ENCODE measurements at places on chromosomes 2 and 18. TPM values are rescaled to one million over a fixed set of nuclear protein-coding genes. Genes with fewer than 3 reads are reported as not detected.

Gene CNGA3
- not detected for total RNA-seq

- DNase-seq: no peak
These were observed 503.8 kb upstream of the NRXN1 start for GRCh38 chr2:51535763-51536162.

Gene OTOS
- not detected for total RNA-seq

DNA sequence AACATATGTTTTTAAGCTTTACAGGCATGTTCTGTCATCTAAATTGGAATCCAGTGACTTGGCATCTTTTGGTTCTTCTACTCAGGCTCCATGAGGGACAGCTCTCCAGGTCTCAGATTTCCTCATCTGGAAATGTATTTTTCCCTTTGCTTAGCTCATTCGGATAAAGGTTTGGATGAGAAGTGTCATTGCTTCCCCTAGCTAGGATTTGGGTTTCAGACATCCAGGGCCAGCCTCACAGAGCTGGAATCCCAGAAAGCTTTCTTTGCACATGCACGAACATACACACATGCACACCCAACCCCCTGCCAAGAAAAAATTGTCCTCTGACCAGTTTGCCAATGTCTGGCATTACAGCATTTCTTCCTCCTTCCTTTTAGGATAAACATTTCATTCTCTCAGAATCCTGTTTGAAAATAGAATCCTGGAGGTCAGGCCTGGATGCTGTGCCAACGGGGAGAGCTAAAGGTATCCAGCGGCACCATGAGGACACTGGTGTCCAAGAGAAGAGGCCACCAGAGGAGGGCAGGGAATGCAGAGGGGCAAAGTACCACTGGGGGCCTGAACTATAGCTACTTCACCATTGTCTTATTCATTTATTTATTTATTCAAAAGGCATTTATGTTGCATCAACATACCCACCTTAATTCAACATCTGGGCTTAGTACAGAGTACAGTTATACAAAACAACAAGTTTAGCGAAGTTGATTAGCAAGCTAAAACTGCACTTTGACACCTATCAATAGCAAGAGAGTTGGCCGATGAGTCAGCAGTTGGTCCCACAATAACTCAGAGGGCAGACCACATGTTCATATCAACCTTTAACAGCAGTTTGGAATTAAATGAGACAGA, 97.9 kb upstream of the ATL2 start:
- no peak for DNase-seq

GRCh38 chr2:150700666-150701580, 213.5 kb upstream of the RND3 start:
- DNase-seq: no peak

DNA sequence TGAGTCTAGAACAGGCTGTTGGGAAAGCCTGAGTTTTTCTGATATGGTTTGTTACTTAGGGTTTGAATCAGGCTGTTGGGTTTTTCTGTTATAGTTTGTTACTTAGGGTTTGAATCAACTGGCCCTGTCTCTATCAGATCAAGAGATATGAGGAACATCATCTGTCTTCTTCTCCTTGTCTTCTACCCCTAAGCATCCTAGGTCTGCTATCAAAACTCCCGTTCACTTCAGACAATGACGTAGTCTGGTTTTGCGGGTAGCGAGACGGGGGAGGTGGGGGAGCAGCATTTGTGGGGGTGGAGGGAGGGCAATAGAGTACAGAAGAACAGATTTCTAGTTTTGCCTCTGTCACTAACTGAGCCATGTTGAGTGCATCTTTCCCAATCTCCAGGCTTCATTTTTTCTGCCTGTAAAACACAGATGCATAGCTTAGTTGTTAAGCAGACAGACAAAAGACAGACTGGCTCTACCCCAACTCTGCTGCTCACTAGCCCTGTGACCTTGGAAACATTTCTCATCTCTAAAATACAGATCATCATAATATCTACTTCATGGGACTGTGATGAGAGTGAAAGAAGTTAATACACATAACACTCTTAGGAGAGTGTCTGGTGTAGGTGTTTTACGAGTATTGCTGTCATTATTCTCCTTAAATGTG, 9.1 kb downstream of the TNP1 start:
- DNase-seq: no peak
